ENCODE measurements at places on chromosomes 11 and 22.

GRCh38 chr11:45809456-45810395 lies 4.8 kb downstream of the SLC35C1 start:
- peak; percentile 29 for DNase-seq

DNA sequence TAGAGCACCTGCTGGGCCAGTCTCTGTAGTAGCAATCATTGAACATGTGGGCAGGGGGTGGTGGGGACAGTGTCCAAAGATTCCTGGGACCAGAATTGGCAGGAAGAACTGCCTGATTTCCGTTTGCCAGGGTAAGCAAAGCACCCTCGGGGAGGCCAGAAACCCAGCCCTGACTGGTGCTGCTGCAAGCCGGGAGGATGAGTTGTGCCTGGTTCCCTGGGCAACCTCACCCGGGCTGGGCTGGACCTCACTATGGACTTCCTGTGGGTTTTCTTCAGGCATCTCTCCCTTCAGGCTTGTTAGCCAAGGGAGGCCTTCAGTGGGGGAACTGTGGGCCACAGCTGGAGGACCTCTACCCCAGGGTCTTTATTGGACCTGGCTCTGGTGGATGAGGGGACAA lies 8.0 kb upstream of the POU2F3 start:
- DNase-seq: peak; percentile 26

GRCh38 chr11:76419896-76420295 lies 24.9 kb upstream of the EMSY start:
- DNase-seq: peak; percentile 3

- DNase-seq: peak; percentile 19
Measured at GRCh38 chr11:30683176-30683575, 97.0 kb upstream of the MPPED2 start.

DNA sequence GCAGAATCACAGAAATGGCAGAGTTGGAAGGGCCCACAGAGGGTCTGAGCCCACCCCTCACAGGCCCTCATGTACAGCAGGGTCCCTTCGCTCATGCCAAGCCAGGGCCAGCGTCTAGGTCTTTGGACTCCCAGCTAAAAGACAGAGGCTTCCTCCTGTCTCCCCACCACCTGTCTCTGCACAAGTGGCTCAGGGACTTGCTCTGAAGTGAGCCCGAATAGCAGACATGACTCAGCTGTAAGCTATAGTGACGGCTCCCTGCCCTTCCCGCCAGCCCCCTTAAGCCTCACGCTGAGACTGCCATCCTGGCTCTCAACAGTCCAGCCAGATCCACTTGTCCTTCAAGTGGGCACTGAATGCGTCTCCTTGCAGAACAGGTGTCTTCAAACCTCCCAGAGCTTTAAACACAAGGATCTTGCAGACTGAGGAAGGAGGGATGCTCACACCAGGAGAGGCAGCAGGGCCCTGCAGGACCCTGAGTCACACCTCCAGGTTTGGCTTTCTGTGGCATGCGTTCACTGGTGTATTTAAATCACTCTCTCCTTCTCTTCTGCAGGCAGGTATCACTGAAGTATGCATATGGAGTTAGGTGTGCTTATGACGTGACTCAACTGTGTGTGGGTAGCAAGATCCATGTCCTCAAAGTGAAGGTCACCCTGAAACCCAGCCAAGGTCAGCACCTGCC lies 154.9 kb downstream of the CACNA1I start:
- no peak for DNase-seq

Data from GM23248 (cell line).